ENCODE measurements at places on chromosomes 5 and 9. TPM values are rescaled to one million over a fixed set of nuclear protein-coding genes. Genes with fewer than 3 reads are reported as not detected.

The MARCHF11 gene
- total RNA-seq = not detected

The PCDHB2 gene
- total RNA-seq = 34.2 TPM

The SRP19 gene
- total RNA-seq = 174 TPM

The PDLIM4 gene
- total RNA-seq = 8.3 TPM

The ATG12 gene
- 50.4 TPM for total RNA-seq

- peak; percentile 68 for DNase-seq
These were observed 356.2 kb upstream of the NUDT12 start for GRCh38 chr5:103918668-103919367.

- no peak for DNase-seq
These were observed 13.3 kb downstream of the ANXA6 start for GRCh38 chr5:151144275-151144674.

DNA sequence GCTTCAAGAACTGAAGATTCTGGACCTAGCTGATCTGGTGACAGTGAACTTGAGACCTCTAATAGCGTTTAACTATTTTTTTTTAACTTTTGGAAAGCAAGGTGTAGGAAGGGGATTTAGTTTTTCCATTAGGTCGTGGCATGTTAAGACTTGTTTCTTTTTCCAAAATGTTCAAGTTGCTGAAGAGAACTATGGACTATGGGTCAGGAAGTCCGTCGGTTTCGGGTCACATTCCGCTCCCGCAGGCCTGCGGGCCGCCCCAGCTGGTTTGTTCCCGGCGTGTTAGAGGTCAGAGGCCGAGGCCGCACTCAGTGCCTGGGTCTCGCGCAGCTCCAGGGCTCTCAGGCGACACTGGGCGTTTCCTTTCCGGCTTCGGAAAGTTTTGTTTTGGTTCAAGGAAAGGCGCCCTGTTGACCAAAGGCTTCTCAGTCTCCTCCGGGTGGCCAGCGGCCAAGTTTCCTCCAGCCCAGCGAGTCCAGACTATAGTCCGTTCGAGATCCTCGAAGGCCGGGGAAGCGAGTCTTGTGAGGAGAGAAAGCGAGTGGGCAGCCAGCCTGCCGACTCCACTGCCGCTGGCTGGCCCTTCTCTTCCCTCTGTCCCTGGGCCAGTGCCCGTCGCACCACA lies 586 bp upstream of the FCHO2 start:
- peak; percentile 74 for DNase-seq

- DNase-seq = no peak
These were observed 365.7 kb upstream of the PRR16 start for GRCh38 chr5:120098426-120098825.

- no peak for DNase-seq
These were observed 207.8 kb upstream of the TARS1 start for GRCh38 chr5:33232731-33233505.

- DNase-seq = no peak
These were observed 65.3 kb upstream of the CXCL14 start for GRCh38 chr5:135643881-135644766.

- no peak for DNase-seq
These were observed 174.0 kb downstream of the IRX2 start for GRCh38 chr5:2577312-2578036.

- no peak for DNase-seq
These were observed 31.1 kb downstream of the SLC35A4 start for GRCh38 chr5:140595538-140596300.

DNA sequence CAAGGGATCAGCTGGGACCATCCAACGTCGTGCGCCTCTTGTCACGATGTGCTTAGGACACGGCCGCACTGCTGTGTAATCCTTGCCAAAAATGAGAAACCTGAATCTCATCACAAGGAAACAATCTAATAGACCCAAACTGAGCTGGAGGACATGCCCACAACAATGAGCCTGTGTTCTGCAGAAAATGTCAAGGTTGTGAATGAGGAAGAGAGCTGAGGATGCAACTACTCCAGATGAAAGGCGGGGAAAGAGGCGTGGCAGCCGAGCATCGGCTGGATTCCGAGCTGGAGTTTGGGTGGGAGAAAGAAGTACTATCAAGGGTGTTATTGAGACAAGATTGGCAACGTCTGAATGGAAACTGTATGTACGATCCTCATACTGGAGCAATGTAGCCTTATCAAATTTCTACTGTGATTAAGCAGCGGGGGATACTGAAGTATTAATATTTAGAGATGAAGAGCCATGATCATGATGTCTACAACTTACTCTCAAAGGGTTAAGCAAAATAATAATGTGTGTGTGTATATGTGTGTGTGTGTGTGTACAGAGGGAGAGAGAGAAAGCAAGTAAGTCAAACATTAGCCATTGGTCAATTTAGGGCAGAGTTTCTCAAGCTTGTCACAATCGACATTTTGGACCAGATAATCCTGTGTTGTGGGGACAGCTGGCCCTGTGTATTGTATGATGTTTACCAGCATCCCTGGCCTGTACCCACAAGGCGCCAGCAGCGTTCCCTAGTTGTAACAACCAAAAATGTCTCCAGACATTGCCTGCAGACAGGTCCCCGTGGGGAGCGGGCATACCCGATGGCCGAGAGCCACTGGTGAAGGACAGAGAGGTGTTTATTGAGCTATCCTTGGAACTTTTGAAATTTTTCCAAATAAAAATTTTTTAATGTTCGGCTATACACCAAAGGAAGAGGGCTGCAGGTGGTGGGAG lies 46.5 kb downstream of the DUSP1 start:
- DNase-seq = no peak

All from neural progenitor cell (in vitro differentiated cells).